ENCODE measurements at places on chromosomes 7 and 10.

DNA sequence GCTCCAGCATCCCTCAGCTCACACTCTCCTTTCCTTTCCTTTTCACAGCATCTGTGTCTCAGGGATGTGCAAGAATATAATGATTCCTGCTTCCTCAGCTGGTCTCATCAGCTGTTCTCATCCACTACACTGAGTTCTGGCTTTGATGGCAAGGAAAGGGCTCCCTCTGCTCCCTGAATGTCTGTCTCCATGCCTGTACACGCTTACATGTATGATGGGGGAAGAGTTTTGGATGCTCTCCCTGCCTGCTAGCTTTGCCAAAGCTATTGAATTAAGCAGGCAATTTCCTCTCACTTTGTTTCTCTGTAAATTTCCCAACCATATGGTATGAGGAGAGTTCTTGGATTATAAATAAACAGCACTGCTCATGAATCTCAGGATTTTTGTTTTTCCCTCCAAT lies 254.5 kb downstream of the SORCS3 start:
- DNase-seq = no peak

DNA sequence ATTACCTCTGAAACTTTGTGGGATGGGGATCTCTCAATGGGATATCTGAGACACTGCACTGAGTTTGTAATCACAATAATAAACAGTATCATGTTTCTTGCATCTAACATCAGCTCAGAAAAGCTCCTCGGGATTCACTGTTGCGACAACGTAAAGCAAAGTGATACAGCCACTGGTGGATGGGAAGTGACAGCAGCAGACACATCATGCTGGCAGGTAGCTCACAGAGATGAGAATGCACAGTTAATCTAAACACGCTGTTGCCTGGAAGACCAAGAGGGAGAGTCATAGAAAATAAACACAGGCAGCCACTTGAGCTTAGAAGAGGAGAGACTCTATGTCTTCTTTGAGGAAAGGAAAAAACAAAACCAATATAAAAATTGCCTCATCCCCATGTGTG lies 513.8 kb downstream of the MAGI2 start:
- no peak for DNase-seq

- no peak for DNase-seq
Observed at GRCh38 chr7:128036226-128036940, 5.1 kb upstream of the LRRC4 start.

- no peak for DNase-seq
Observed at GRCh38 chr7:133593561-133593960, 340.7 kb downstream of the EXOC4 start.

DNA sequence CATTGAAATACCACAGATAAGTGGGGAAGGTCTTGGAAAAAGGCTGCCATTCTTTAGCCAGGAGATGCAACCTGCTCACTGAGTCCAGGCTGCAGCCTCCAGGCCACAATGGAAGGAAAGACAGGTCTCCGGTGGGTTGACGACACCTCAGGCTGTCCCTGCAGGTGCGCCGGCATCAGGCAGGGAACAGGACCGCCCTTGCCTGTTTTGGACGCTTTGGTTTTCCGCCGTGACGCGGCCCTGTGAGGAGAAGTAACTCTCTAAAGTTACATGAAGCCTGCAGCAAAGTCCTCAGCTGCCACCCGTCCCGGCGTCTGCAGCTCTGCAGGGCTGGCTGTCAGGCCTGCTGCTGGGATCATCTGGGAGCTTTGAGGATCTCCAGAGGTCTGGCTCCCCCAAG lies 147.0 kb downstream of the WDR37 start:
- DNase-seq = no peak
